ENCODE measurements at places on chromosomes 7 and 10.

- no peak for DNase-seq
Observed at GRCh38 chr7:30434140-30434799, 44.3 kb downstream of the NOD1 start.

GRCh38 chr7:134184767-134185166 is 57.6 kb downstream of the LRGUK start:
- DNase-seq: no peak

DNA sequence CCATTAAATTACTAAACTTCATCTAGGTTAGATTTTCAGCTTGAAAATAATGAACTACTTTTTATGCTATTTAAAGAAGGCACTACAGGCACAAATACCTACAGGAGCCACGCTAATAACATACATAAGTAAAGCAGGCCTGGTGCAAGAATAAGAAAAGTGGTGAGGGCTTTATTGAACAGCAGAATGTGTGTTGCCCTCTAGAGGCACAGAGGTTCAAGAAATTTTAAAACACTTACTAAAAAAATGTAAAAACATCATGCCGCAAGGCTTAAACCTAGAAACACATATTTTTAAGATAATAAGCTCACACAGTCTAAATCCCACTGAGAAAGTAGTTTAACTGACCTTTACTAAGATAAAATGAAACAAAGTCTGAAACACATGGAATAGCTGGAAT is 20.3 kb downstream of the CACUL1 start:
- no peak for DNase-seq

GRCh38 chr7:112010109-112010508 is 196.1 kb downstream of the DOCK4 start:
- no peak for DNase-seq

DNA sequence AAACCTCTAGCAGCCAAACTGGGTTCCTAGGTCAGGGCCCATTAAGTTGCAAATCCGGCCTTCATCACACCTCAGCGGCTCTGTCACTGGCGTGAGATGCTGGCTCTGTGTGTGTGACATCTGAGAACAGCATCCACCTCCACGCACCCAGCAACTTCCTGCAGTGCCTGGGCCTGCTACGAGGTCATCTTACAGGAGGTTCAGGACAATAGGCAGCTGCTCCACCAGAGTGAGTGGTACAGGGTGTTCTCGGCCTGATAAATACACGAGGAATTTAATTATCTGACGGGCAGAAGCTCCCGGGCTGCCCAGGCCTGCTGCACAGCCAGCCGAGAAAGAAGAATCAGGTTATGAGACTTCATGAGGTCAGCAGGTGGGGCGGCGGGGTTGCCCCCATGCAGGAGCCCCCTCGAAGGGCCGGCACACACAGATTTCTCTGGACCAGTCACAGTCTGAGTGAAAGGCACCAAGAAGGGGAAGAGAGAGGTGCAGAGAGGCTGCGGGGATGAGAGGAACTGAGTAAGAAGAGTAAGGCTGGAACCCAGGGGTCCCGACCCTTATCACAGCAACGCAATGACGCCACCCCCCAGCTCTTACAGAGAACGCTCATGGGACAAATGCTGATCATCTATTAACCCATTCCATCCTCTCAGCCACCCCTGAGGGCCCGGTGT is 49.3 kb downstream of the CALML3 start:
- DNase-seq: no peak

GRCh38 chr7:89023877-89024276 is 228.3 kb upstream of the TEX47 start:
- no peak for DNase-seq

GRCh38 chr7:116363637-116364432 is 135.7 kb upstream of the CAV2 start:
- DNase-seq: no peak

DNA sequence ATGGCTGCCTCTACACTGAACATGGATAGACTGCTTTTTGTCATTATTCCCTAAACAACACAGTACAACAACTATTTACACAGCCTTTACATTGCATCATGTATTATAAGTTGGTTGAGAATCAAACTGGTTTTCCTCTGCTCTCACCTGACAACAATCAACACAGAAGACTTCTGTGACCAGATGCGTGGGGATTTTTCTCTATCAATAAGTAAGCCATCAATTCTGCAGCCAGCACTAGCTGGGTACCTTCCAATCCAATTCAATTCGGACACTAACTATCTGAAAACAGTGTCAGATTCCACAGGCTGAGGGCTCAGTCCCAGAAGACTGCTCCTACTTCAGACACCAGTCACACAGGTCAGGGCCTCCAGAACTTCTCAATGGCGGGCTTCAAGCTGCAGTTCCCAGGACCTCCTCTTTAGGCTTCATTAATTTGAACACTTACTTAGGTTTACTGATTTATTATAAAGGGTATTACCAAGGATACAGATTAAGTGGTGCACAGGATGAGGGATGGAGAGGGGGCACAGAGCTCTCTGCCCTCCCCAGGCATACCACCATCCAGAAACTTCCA is 36.4 kb upstream of the ASL start:
- no peak for DNase-seq

- DNase-seq: no peak
Observed at GRCh38 chr10:110208614-110209453, 1.4 kb downstream of the MXI1 start.

- no peak for DNase-seq
Observed at GRCh38 chr7:146510088-146510680, 393.6 kb downstream of the CNTNAP2 start.

- DNase-seq: no peak
Observed at GRCh38 chr7:100678291-100678984, 4.9 kb downstream of the GNB2 start.

Data from H54 (cell line).